ENCODE measurements at places on chromosomes 13 and 19.

DNA sequence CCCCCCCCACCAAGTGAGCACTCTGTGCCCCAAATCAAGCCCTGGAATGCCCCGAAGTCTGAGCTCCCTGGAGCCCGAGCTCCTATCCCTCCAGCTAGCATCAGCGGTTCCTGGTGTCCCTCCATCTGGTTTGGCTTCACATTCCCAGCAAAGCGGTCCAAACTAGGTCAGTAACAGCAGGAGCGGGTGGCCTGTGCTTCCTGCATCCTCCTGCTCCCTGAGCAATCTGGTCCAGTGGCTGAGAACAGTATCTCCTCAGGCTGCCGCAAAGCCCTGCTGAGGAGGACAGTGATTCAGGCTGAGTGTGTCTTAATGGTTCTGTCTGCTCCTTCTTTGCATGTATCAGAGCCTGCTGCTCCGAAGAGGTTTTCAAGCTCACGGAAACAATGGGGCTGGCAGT is 25.9 kb downstream of the RASL11A start:
- no peak for DNase-seq

DNA sequence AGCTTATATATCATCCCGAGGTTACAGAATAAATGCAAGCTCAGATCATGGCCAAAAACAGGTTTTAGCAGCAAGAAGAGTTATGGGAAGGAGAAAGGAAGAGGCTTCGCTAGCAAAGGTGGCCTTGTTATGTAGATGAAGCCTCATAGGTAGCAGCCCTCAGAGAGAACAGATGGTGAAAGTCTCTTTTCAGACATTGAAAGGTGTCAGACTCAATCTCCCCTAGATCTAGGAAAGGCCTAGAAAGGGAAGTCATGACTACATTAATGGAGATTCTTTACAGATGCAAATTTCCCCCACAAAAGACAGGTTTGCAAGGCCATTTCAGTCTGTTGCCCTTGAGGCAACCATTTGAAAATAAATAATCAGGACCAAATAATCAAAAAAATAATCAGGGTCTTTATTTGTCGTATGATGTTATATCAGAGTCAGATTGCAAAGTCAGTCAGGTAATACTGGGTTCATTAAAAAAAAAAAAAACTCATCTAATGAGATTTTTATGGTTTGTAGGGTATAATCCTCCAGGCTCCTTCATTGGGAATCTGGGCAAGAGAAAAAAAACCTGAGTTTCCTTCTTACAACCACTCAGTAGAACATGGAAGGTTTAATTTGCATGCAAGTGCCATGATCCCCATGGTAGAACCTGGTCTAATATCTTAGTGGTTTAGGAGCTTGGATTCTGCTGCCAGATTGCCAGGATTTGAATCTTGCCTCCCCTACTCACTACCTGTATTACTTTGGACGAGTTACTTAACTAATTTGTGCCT is 50.8 kb upstream of the HTR2A start:
- DNase-seq, result no peak

GRCh38 chr13:46142776-46143175 is 37.9 kb upstream of the CPB2 start:
- DNase-seq, result no peak

DNA sequence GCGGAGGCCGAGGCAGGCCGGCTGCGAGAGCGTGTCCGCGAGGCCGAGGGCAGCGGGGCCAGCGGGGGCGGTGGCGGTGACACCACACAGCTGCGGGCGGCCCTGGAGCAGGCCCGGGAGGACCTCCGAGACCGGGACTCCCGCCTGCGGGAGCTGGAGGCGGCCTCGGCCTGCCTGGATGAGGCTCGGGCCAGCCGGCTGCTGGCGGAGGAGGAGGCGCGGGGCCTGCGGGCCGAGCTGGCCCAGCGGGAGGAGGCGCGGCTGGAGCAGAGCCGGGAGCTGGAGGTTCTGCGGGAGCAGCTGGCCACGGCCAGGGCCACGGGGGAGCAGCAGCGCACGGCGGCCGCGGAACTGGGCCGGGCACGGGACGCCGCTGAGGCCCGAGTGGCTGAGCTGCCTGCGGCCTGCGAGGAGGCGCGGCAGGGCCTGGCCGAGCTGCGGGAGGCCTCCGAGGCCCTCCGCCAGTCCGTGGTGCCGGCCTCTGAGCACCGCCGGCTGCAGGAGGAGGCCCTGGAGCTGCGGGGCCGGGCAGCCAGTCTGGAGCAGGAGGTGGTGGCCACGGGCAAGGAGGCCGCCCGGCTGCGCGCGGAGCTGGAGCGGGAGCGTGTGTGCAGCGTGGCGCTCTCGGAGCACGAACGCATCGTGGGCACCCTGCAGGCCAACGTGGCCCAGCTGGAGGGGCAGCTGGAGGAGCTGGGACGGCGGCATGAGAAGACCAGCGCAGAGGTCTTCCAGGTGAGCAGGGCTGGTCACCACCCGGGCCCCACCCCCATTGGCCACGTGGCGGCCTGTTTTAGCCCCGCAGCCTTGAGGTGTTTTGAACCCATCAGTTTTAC is 11.7 kb upstream of the EBI3 start:
- no peak for DNase-seq
